ENCODE measurements at places on chromosomes 16 and 17.
A peak's percentile ranks its signal among the peaks of the same experiment; 100 is the strongest.

DNA sequence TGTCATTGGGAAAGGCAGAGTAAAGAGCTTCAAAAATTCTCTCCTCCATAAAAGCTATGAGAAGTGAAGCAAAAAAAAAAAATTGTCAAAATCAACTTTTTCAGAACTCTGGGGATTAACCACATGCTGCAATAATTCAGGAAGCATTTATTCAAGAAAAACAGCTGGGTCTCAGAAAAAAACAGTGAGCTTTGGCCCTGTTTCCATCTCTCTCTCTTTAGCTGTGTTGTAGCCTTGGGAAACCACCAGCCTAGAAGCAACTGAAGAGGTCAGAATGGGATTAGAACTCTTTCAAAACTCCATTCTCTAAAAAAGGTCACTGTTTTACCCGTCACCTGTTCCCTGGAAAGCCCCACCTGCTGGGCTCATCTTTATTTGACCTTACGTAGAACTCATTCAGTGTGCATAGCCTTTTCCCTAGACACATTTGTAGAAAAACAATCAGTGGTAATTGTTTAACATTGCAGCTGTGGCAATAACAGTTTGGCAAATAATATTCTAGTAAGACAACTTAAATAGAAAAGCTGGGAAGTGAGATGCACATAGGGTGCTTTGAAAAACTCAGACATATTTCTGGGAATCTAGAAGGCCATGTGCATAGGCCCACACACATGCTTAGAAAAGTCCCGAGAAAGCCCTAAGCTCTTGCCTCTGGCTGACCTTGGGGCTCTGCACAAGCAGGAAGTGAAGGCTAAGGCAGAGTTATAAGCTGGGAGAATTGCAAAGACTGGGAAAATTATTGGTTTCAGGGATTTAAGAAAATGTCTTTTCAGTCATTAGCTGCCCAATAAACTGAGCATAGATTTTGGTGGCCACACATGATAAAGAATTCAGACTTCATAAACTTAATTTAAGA lies 18.0 kb downstream of the SLC5A11 start:
- DNase-seq: no peak

- no peak for DNase-seq
Observed at GRCh38 chr17:51166987-51167931, 1.0 kb downstream of the NME2 start.

DNA sequence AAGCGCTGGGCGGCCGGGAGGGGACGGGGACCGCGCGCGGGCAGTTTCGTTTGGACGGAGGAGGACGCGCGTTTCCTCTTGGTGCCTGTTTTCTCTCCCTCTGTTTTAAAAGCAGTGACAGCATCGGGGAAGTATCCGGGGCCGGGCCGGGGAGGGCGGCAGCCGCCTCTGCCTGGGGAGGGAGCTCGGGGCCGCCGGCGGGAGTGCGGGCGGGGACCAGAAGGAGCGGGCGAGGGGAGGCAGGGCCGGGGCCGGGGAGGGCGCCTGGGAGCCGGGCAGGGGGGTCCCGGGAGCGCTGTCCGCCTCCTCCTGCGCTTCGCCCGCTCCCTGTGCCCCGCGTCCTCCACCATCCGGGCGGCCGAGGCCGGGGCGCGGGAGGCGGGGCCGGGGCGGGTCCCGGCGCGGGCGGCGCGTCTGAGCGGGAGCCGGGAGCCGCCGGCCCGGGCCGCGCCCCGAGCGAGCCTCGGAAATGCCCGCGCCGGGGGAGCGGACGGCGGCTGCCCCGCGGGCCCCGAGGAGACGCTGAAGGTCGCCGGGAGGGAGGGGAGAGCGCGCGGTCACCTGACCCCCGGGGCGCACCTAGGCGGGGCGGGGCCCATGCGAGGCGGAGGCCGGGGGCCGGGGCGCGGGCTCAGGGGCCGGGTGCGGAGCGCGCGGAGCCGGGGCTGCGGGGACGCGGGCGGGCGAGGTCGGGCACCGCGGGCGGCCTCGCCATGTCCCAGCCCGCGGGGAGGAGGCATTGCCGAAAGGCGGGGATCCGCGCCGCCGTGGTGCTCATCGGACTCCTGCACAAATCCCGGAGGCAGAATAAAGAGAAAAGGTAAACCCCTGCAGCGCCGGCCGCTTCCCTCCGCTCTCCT lies 57.3 kb downstream of the RAP1GAP2 start:
- DNase-seq: no peak

- peak; percentile 43 for DNase-seq
Observed at GRCh38 chr17:1908699-1909309, 79.0 kb downstream of the RPA1 start.

GRCh38 chr17:50916708-50917417 lies 50.7 kb upstream of the TOB1 start:
- DNase-seq: no peak

- no peak for DNase-seq
Observed at GRCh38 chr16:6732166-6732565, 600.5 kb upstream of the RBFOX1 start.

DNA sequence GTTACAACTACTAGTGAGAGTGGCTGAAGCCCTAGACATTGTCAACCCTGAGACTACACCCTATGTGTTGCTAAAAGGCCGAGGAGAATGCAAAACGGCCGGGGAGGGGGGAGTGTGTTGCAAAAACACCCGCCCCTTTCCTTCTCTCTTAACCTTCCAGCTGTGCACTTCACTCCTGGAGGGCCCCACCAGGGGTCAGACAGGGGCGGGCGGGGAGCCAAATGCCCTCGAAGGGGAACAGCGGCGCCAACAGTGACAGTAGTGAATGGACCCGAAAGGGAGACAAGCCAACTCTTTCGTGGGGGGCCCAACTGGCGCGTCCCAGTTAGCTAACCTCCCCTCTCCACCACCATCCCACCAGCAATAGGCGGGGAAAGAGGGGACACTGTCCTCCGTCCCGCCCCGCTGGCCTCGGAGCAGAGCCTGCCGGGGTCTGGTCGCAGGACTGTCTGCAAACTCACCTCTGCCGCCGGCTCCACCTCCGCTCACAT lies 352 bp downstream of the MARF1 start:
- peak; percentile 60 for DNase-seq

DNA sequence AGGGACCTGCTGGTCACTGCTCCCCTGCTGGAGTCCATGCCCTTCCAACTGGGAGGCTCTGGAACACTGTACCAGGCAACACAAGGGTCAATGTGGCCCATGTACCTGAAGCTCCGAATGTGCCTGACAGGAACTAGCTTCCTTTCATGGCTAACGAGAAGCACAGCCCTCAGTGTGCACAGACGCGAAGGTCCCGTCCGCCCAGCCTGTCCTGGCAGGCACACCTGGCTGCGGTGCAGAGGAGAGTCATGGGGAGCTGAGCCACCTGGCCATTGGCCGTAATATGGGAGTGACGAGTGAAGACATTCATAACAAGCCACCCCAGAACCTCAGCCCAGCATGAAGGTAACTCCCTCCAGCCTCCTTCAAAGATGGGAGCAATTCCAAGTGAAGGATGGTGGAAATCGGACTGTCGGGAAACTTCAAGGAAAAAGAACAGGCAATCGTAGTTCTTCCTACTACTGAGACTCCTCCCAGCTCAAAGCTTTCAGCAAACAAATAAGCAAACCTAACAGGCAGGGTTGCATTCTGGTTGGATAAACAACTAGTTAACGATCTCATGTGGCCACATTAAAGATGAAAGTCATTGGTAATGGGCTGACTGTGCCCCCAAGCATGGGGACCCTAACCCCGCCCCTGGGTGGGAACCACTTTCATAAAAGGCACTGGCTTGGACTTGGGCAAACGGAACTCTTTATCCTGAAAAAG lies 13.2 kb downstream of the TMEM11 start:
- DNase-seq: no peak

GRCh38 chr17:73058022-73058421 lies 34.5 kb downstream of the SLC39A11 start:
- no peak for DNase-seq

- DNase-seq: no peak
Observed at GRCh38 chr16:74451951-74452758, 30.9 kb upstream of the CLEC18B start.

- no peak for DNase-seq
Observed at GRCh38 chr16:53449816-53450517, 15.7 kb downstream of the RBL2 start.

- no peak for DNase-seq
Observed at GRCh38 chr17:36183001-36183971, 6.8 kb upstream of the TBC1D3B start.

DNA sequence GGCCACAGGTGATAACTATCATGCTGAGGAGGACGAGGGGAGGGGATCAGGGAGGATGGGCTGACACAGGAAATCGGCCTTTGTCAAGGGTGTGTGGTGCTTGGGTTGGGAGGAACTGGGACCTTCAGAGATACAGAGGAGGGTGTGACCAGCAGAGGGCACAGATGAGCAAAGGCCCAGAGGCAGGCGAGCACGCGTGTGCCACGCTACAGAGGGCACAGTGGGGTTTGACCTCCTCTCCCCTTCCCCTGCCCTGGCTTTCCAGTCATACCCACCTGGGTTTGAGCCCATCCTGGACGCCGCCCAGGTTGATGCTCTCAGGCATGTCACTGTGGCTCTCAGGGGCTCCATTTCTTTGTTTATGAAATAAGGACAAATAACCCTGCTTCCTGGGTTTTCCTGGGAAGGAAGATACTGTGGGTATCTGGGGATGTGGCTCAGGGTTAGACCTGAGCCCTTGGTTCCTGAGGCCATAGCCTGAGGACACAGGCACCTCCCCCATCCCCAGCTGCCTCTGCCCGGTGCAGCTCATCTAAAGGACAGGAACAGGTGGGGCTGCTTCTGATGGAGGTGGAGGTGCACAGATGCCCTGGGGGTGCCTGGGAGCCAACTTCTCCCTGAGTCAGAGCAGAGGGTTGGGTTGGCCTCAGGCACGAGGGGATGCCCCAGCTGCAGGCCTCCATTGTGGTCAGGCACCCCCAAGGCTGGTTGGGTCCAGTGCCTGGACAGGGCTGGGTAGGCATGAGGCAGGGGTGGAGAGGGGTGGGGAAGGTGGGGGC lies 51.8 kb downstream of the BEAN1 start:
- DNase-seq: peak; percentile 47

DNA sequence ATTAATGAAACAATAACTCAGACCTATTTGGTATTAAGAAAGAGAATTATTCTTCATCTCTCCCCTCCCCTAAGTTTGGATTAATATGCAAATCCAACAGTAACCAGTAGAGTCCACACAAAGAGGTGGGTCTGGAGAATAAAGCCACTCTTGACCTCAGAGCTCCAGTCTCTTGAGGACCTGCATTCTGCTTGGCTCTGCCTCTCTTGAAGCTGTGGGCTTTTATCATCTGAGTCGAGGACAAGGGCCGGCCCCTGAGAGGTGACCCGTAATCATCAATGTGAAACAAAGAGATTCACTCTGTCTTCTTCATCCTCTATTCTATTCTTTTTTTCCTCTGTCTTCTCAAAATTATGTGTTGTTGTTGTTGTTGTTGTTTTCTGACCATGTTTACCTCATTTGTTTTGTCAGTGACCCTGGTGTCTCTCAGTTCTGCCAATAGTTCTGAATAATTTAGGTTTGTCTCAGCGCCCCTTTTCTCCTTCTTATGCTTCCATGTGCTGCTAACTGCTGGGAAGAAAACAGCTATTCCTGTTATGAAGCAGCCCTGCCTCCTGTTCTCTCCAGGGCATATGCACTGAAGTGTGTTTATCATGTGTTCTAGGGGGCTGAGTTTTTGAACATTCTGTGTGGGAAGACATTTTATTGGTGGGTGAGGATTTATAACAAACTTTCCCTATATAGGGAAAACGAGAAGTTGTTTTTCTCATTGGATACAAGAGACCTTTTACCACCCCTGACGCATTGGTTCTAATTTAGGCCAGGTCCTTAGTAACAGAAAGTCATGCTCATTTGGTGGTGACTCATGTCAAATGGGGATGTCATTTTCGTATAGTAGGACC lies 135.8 kb downstream of the TRIM37 start:
- DNase-seq: no peak

- DNase-seq: no peak
Observed at GRCh38 chr17:40319651-40320540, 10.9 kb downstream of the RARA start.

- DNase-seq: peak; percentile 72
Observed at GRCh38 chr17:34067011-34067410, 188.1 kb upstream of the CCL2 start.

GRCh38 chr17:9658593-9659211 lies 13.4 kb downstream of the USP43 start:
- DNase-seq: no peak

DNA sequence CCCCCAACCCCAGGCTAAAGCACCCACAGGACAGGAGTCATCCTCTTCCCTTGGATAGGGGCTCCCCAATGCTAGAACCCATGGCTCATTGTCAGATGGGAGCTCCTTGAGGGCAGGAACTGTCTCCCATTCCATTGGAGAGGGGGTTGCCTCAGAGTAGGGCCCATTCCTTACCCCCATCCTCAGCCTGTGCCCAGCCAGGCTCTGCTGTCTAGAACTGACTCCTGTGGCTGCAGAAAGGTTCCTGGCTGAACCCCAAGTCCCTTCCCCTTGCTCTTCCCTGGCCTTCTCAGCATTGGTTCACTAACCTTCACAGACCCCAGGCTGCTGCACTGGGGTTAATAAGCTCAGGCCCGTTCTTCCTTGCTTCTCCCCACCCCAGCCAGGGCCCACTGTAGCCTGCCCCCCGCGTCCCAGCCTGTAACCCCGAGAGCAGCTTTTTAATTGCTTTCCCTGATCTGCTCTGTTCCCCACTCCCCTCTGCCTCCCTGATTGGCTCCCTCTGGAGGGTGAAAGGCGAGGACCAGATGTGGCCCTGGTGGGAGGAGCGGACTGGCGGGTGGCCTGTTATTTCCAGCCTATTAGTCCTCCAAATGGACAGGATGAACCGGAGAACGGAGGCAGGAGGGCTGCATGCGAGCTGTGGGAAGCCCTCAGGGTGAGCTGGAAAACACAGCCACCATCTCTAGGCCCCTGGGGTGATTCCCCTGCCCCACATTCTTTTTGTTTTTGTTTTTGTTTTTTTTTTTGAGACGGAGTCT lies 6.0 kb upstream of the GFAP start:
- no peak for DNase-seq

GRCh38 chr16:27199235-27199586 lies 4.1 kb upstream of the KDM8 start:
- DNase-seq: no peak

GRCh38 chr17:33045216-33045615 lies 53.6 kb downstream of the SPACA3 start:
- no peak for DNase-seq

DNA sequence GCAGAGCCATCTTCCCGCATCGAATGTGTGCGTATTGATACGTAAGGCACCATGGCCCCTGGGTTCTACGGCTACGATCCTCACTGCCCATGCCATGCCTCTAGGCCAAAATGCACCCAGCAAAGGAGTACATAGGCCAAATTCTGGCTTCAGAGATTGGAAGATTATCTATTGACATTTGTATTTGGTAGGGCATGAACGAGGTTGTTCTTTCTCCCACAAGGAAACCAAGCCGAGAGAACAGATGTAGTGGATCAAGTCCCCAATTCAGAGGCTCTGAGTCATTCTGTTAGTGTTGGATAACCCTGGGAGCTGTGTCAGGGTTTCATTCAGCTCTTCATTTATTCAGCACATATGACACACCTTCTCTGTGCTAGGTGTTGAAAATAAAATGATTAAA lies 36.5 kb downstream of the HOXB1 start:
- DNase-seq: no peak

- DNase-seq: no peak
Observed at GRCh38 chr17:27355419-27355818, 61.5 kb downstream of the WSB1 start.

Data from DMS153 (cell line).